ENCODE measurements at places on chromosomes 13 and 19.

- no peak for DNase-seq
Observed at GRCh38 chr19:16945364-16945714, 56.5 kb downstream of the F2RL3 start.

DNA sequence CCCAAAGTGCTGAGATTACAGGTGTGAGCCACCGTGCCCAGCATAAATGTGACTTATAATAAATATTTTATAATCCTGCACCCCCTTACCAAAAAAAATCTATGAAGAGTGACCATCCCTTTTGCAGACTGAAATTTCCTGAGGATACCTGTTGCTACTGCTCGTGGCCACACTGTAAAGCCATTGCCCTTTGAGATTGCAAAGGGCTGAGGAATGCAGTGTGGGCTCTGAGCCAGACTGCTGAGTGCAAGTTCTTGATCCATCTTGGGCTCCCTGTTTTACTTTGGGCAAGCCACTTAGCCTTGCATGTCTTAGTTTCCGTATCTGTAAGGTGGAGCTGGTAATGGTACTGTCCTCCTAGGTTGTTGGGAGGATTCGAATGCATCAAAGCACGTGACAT is 23.4 kb downstream of the SIPA1L3 start:
- no peak for DNase-seq

DNA sequence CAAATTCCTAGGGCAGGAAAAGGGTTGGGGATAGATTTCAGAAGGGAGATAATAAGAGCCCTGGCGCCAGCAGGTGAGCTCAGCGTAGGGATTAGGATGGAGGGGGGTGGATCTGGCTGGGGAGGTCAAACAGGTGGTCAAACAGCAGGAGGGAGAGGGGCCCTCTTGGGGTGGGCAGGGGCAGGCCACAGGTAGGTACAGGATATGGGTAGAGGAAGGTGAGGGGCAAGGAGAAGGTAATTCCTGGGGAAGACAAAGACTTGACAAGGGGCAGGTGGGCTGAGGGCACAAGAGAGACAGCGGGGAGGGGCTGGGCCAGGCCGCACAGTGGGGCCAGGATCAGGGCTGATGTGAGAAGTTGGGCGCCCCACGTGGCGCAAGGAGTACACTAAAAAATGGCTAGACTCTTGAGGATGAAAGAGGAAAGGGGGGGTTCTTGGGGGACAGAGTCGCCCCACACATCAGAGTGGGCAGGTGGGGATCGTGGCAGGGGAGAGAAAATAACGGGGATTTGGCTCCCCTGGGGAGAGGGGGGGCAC is 713 bp downstream of the KRI1 start:
- no peak for DNase-seq

DNA sequence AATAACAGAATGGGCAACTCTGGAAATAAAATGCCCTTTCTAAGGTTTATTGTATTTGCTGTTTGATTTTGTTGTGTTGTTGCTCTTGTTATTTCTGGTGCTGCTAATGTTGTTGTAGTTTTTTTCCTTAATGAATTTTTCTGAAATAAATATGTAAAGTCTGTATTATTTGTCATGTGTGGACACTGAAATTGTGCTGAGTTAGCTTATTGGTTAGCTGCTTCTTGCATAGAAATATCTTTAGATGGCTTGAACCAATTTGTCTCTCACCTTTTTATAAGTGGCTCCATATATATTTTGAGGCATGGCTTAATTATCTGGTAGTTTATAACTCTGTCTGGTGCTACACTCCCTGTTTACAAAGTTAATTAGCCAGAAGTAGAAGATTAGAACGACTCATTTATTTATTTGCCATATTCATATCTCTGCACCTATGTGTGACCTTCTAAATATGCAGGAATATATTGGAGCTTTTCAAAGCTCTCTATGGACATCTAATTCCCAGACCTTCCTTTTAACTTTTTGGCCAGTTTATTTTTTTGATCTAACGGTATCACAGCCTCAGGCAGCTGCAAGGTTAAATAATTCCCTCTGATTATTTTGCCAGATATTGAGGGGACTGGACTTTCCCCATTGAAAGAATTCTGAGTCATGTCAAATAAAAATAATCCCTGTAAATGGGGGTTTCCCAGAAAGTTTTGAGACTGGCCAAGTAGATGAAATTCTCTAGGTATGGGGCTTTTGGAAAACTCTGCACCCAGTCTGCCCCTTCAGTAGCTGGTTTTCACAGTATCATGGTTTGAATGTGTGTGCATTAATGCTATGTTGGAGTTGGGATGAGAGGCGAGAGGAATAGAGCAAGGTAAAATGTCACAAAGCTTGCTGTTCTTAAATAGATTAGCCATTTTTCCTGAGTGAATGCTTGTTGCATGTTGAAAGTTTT is 1331.7 kb upstream of the MIR17HG start:
- DNase-seq = no peak

- no peak for DNase-seq
Observed at GRCh38 chr13:43831088-43831487, 44.3 kb upstream of the ENOX1 start.

- DNase-seq = no peak
Observed at GRCh38 chr13:79966059-79966458, 374.9 kb downstream of the SPRY2 start.

- no peak for DNase-seq
Observed at GRCh38 chr19:6033744-6034264, 55.9 kb upstream of the RANBP3 start.
